Myocyte (in vitro differentiated cells): ENCODE measurements at places on chromosomes 11 and 22. TPM values are rescaled to one million over a fixed set of nuclear protein-coding genes. Genes with fewer than 3 reads are reported as not detected.

DNA sequence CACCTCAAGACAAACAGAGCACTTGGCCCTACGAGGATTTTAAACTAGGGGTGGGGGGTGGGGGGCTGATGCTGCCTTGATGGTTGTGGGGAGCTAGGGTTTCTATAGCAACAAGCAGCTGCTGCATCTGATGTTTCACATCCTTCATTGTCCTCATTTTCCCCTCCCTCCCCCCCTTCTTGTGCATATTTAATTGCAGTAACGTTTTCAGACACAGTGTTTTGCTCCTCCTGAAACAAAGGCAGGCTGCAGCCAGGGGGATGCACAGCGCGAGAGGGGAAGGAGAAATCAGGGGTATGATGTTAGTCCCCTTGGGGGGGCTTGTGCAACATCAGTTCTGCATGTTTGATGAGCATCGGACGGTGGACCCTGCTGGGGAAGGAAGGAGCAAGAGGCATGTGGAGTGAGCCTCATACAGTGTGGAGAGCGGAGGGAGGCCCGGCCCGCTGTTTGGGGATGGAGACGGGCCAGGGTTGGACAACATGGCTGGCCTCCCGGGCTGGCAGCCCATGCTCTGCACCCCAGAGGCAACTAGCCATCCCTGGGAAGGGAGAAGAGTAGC is 208.3 kb downstream of the CEP164 start:
- DNase-seq = no peak

GRCh38 chr11:32311346-32312065 is 123.8 kb downstream of the WT1 start:
- DNase-seq = no peak

GRCh38 chr11:73597956-73598718 is at the start of gene FAM168A:
TSS of gene FAM168A (minus strand) at chr11:73598112. CDS start at chr11:73468474, 129,638 bp downstream.
- peak; percentile 99 for DNase-seq

DNA sequence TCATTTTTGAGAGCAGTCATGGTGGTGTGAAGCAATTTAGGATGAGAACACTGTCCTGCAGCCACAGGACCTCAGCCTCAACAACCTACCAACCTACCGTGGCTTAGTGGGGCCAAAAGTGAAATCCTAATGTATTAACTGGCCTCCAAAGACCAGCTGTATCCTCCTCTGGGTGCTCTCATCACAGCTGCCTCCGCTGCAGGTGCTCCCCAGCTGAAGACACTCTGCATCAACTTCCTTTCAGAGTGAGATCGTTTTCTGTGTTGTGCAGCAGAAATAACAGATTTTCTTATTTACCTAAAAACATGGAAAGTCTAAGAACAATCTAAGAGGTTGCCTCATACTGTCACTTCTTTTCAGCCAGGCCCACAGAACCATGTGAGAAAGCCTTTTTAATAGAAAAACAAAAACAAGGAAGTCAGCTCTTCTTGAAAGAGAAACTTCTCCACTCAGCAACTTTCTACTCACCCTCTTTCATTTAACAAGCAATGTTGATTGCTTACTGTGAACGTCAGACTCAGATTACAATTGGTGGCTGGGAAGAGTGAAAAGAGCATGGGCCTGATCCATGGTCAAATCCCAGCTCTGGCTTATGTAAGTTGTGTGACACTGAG is 136.1 kb downstream of the TENM4 start:
- DNase-seq = no peak

- DNase-seq = no peak
These were observed 10.2 kb upstream of the NECTIN1 start for GRCh38 chr11:119739021-119739703.

GRCh38 chr11:105034813-105035620 is at the start of gene CASP1:
TSS of gene CASP1 (minus strand) at chr11:105035144. CDS start at chr11:105035113, 31 bp downstream.
- peak; percentile 38 for DNase-seq

DNA sequence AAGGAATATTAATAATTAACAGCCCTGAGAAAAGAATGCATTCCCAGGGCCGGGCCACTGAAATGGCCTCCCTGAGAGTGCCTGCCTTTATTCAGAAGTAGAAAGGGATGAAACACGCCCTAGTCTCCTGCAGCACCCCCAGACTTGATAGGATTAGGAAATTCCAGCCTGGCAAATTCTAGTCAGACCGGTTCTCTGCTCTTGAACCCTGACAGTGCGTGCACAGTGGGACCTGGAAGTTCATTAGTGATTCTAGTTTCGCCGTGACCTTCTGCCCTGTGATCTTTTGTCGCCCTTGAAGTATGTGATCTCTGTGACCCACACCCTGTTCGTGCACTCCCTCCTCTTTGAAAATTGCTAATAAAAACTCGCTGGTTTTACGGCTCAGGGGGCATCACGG is 2.1 kb upstream of the GSTP1 start:
- DNase-seq = no peak

DNA sequence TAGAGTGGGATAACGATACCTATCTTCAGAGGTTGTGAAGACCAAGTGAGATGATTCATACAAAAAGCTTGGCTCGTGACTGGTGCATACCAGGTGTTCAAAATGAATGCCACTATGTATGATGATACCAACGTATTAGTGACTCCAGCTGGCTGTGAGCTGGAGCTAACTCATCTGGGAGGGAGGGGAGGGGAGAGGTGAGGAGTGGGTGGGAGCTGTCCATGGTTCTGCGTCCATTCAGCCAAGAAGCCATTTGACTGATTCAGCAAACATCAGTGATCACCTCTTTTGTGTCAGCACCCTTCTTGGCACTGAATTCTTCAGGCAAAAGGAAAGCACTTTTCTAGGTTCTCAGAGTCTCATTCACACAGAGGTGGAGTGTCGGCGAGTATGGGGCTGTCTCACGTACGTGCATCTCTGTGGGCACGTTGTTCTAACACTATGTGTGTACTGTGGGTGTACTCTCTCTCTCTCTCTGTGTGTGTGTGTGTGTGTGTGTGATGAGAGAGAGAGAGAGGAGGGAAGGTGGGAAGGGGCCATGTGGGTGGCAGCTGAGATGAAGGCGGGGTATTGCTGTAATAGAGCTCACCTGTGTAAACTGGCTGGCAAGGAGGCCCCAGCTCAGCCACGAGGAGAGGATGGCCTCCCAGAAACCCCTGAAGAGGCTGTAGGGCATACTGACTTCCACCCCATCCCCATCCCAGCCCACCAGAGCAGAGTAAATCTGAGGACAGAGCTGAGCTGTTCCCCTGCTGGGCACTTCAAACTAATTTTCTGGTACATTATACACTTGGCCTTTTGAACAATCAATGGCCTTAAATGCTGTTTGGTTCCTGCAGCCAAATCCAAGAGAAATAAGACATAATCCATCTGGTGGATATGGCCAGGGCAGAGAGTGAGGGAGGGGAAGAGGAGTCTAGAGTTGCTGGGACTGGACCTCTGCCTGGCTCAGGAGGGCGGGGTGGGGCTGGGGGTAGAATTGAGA is 96.1 kb upstream of the THY1 start:
- peak; percentile 69 for DNase-seq

GRCh38 chr11:96235751-96236150 is 107.2 kb downstream of the MAML2 start:
- no peak for DNase-seq

- no peak for DNase-seq
These were observed 502.1 kb downstream of the ETS1 start for GRCh38 chr11:128085276-128085675.

DNA sequence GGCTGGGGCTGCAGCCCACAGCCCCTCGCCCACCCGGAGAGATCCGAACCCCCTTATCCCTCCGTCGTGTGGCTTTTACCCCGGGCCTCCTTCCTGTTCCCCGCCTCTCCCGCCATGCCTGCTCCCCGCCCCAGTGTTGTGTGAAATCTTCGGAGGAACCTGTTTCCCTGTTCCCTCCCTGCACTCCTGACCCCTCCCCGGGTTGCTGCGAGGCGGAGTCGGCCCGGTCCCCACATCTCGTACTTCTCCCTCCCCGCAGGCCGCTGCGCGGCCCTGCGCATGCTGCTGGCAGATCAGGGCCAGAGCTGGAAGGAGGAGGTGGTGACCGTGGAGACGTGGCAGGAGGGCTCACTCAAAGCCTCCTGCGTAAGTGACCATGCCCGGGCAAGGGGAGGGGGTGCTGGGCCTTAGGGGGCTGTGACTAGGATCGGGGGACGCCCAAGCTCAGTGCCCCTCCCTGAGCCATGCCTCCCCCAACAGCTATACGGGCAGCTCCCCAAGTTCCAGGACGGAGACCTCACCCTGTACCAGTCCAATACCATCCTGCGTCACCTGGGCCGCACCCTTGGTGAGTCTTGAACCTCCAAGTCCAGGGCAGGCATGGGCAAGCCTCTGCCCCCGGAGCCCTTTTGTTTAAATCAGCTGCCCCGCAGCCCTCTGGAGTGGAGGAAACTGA is 731 bp downstream of the GSTP1 start:
- peak; percentile 45 for DNase-seq

DNA sequence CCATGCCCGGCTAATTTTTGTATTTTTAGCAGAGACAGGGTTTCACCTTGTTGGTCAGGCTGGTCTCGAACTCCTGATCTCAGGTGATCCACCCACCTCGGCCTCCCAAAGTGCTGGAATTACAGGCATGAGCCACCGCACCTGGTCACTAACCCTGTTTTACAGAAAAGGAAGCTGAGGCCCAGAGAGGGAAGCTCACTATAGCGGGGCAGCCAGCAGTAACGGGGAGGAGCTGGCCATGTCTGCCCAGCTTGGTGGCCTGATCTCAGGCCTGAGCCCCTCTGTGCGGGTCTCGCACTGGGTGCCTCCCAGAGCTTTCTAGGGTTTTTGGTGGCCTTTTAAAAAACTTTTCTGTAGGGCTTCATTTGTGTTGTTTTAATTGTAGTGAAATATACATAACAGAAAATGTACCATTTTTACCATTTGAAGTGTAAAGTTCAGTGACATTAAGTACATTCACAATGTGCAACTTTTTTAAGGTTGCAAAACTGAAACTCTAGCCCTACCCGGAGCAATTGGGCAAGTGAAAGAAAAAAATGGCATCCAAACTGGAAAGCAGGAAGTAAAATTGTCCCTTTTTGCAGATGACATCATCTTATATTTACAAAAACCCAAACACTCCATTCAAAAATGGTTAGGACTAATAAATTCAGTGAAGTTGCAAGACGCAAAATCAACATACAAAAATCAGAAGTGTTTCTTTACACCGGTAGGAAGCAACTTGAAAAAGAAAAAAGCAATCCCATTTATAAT is 14.5 kb upstream of the CYTH4 start:
- DNase-seq = no peak

- DNase-seq = no peak
These were observed 18.2 kb downstream of the CELF1 start for GRCh38 chr11:47534704-47535251.

DNA sequence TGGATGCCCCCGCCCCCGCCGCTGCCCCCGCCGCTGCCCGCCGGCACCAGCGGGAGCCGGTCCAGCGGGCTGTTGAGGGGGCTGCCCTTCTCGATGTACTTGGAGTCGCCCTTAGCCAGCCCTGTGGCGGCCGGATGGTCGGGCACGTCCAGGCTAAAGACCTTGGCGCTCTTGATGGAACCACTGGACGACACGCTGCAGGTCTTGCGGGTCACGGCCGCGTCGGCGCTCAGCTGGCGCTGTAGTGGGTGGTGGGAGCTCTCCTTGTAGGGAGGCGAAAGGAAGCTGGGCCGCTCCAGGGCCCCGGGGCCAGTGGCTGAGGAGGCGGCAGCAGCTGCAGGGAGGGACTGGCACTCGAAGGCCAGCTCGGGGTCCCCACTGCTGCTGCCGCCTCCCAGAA is 53.8 kb downstream of the ELFN2 start:
- DNase-seq = no peak

DNA sequence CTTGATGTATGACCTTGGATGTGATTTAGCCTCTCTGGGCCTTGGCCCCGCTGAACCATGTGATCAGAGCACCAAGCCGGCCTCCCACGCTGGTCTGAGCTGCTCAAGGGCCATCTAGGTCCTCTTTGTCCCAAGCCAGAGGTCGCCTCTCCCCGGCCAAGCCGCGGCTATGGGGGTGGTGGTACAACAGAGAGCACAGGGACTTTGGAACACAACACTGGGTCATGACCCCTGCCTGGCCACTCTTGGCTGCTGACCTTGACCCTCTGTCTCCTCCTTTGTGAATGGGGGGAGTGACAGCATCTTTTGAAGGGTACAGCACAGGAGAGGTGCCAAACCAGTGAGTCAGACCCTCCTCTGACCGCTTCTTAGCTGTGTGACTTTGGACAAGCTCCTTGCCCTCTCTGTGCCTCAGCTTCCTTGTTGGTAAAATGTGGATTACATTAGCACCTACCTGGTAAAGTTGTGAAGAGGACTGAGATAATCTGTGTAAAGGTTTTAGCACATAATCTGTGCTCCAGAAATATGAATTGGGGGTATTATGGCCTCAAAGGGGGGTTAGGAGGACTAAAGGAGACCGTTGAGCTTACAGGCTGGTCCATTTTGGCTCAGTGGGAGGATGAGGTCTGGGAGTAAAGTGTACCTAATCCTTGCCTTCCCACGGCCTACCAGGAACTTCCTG is 4.7 kb downstream of the SCYL1 start:
- no peak for DNase-seq

- peak; percentile 48 for DNase-seq
These were observed 848 bp downstream of the HEPN1 start for GRCh38 chr11:124919898-124920297.

- peak; percentile 75 for DNase-seq
These were observed 27.8 kb upstream of the ROBO3 start for GRCh38 chr11:124837491-124837856.

- peak; percentile 73 for DNase-seq
These were observed 104.3 kb downstream of the GAB2 start for GRCh38 chr11:78313181-78313795.

DNA sequence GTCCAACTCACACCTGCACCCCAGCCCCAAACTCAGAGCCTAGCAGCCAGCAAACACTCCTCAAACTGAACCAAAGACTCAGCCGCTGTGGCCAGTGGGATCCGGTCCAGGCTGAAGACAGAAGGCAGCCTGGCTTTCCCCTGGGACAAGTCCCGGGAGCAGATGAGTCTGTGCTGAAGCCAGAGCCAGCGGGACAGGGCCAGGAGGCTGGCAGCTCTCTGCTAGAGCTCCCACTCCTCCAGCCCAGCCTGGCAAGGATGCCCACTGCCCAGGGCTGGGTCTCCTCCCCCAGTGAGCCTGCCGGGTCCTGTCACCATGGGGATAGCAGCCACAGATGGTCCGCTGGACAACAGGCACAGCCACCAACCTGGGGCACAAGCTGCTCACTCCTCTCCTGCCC is 42.9 kb upstream of the PRR5 start:
- peak; percentile 73 for DNase-seq

- no peak for DNase-seq
These were observed 119.9 kb downstream of the MIAT start for GRCh38 chr22:26777156-26777801.

The CCDC188 gene
- total RNA-seq = 0.40 and 2.2 TPM in 2 replicates

The CYB5R2 gene
- 0.67 TPM in 1 of 2 replicates, not detected in the other for total RNA-seq

The JAML gene
- not detected in 2 replicates for total RNA-seq

The MYOD1 gene
- 398 and 510 TPM in 2 replicates for total RNA-seq

The GLYAT gene
- not detected in 2 replicates for total RNA-seq

The POU2AF2 gene
- not detected in 2 replicates for total RNA-seq

The MUC6 gene
- total RNA-seq = not detected in 2 replicates

The KREMEN1 gene
- total RNA-seq = 78.1 and 84.1 TPM in 2 replicates

The SYT13 gene
- 0.05 TPM in 1 of 2 replicates, not detected in the other for total RNA-seq

The ADM gene
- 17.3 and 46.5 TPM in 2 replicates for total RNA-seq

The C11orf91 gene
- not detected in 2 replicates for total RNA-seq

The MPPED2 gene
- total RNA-seq = 0.16 and 0.51 TPM in 2 replicates
